ENCODE measurements at places on chromosomes 7 and 10.

GRCh38 chr10:24269476-24269875 lies 60.5 kb downstream of the KIAA1217 start:
- H3K36me3 ChIP-seq, result no peaks in the 10 kb centered on the region
- H3K27ac ChIP-seq, result no peak overlapping the region
- no peak overlapping the region for H3K4me3 ChIP-seq
- DNase-seq, result no peak
- H3K4me1 ChIP-seq, result no peaks in the 10 kb centered on the region
- peaks cover 11% of the 10 kb centered on the region for H3K27me3 ChIP-seq

GRCh38 chr7:105487579-105488571 lies 34.2 kb downstream of the PUS7 start:
- no peak for DNase-seq
- peaks cover 34% of the 10 kb centered on the region for H3K36me3 ChIP-seq
- H3K27ac ChIP-seq, result no peak overlapping the region
- no peaks in the 10 kb centered on the region for H3K4me1 ChIP-seq
- no peaks in the 10 kb centered on the region for H3K27me3 ChIP-seq

- H3K4me3 ChIP-seq, result no peak overlapping the region
- H3K36me3 ChIP-seq, result no peaks in the 10 kb centered on the region
- peak overlapping the region; percentile 65 for H3K27ac ChIP-seq
- no peaks in the 10 kb centered on the region for H3K27me3 ChIP-seq
- H3K4me1 ChIP-seq, result no peaks in the 10 kb centered on the region
Measured at GRCh38 chr7:4931943-4932342, 27.0 kb downstream of the MMD2 start.

- H3K27me3 ChIP-seq, result no peaks in the 10 kb centered on the region
- DNase-seq, result no peak
- peaks cover 4% of the 10 kb centered on the region for H3K36me3 ChIP-seq
- H3K4me1 ChIP-seq, result peaks cover 6% of the 10 kb centered on the region
- no peak overlapping the region for H3K27ac ChIP-seq
Measured at GRCh38 chr7:540997-541396, 21.4 kb upstream of the PDGFA start.
